ENCODE measurements at places on chromosomes 1 and 21.
A peak's percentile ranks its signal among the peaks of the same experiment; 100 is the strongest.

GRCh38 chr1:202691816-202692215, 18.4 kb downstream of the SYT2 start:
- DNase-seq = peak; percentile 61

- DNase-seq = no peak
Measured at GRCh38 chr21:45607021-45607908, 36.3 kb upstream of the PCBP3 start.

DNA sequence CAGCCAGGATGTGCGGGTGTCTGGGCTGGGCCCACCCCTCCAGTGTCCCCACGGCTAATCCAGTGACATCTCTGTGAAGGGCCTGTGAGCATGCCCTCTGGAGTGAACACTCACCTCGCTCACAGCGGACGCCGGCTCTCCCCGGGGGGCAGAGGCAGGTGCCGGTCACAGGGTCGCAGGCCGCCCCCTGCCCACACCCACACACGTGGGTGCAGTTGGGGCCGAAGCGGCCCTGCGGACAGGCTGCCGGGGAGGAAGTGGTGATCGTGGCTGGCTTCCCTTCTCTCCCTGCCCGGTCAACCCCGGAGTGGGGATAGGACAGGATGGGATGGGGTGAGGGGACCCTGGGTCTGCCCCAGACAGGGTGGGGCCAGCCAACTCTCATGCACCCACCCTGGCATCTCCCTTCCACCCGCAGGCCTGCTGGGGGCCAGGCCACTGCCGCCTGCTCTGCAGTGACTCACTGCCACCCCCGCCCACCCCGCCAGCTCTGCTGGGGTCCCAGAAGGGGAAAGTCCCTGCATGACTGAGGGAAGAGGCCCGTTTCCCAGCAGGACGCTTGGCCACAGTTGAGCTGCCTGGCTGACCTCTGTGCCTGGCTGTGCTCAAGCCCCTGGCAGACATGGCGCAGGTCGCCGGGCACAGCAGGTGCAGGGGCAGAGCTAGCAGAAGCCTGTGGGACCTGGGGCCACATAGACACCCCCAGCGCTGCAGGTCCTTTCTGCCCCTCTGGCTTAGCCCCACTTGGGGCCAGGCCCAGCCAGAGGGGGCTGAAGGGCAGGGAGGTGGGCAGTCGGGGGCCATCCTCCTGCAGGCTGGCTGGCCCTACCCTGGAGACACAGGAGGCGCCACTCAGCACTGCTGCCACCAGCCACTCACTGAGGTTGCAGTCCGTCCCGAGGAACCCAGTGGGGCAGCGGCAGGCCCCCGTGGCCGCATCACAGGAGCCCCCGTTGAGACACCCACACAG, 41.6 kb downstream of the ARHGEF16 start:
- no peak for DNase-seq

DNA sequence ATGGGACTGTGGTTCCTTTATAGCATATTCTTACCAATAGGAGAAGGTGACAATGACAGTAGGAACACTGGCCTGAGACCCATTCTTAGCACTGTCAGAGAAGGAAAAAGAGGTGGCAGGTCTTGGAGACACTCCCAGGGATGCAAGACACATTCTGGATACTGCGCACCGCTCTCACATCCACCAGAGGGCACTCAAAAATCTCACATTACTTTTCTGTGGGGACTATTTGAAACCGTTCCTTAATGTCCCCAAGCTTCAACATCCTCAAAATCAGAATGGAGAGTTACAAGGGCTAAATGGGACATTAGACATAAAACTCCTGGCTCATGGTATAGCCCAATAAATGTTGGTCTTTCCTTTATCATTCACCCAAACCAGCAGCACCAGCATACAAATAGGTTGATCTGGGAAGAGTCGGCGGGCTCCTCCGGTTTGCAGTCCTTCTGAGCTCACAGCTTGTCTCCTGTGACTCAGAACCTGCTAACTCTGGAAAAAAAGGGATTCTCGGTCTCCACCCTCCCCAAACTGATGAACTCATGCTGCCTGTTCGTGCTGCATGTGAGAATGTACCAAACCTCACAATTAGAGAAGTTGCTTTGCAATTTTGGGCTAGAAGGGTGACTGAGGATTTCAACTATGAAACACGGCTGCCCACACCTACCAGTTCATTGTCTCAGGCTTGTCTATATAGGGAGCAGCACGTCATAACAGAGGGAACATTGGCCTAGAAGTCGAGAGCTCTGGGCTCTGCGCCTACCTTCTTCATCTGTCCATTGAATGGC, 40.2 kb downstream of the IL12RB2 start:
- DNase-seq = peak; percentile 89

- no peak for DNase-seq
Measured at GRCh38 chr21:36437745-36438128, 42.2 kb downstream of the CLDN14 start.

DNA sequence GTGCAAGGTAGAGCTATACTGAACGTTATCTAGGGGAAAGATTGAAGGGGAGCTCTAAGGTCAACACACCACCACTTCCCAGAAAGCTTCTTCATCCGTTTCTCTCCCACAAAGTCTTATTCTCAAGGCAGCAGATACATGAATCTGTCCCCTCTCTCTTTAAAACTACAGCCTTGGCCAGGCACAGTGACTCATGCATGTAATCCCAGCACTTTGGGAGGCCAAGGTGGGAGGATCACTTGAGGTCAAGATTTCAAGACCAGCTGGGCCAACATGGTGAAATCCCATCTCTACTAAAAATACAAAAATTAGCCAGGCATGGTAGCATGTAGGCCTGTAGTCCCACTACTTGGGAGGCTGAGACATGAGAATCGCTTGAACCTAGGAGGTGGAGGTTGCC, 8.1 kb downstream of the CYP4X1 start:
- no peak for DNase-seq

DNA sequence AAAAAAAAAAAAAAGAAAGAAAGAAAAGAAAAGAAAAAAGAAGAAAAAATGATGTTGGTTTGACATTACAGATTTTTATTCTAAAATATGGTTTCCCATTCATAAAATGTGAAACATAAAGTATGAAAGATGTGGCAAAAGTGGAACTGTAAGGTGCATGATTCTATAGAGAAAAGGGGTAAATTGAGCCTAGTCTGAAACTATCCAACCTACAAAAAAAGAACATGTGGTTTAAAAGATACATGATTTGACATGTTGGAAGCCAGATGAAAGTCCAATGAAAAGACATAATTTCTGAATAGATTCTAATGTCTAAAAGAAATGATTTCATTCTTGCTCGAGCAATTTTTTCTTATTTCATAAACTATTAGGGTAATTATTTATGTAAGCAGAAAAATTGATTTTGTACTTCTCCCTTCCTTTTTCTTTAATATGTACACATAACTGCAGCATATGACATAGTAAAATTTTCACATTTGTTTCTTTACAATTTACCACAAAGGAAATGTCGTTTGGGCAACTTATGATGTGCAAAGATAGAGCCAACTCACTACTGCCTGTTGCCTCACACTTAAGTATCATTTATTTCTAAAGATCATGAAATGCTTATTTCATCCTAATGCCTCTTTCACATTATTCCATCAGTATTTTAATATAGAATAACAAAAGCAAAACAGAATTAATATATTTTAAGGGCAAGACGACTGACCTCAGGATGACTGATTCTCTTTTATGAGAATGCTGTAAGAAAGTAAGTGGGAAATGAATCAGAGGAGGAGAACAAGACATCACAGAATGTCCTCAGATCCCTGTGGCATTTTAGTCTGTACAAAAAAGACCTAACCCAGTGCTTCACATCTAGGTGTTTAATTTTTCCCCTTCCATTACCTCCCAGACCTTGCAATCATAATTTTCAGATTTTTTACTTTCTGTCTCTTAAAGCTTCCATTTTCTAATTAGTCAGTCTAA, 165.8 kb upstream of the HMCN1 start:
- DNase-seq = no peak

GRCh38 chr1:159965263-159965662, 11.2 kb upstream of the SLAMF9 start:
- DNase-seq = no peak

GRCh38 chr1:202590975-202591411, 119.3 kb downstream of the SYT2 start:
- DNase-seq = no peak

DNA sequence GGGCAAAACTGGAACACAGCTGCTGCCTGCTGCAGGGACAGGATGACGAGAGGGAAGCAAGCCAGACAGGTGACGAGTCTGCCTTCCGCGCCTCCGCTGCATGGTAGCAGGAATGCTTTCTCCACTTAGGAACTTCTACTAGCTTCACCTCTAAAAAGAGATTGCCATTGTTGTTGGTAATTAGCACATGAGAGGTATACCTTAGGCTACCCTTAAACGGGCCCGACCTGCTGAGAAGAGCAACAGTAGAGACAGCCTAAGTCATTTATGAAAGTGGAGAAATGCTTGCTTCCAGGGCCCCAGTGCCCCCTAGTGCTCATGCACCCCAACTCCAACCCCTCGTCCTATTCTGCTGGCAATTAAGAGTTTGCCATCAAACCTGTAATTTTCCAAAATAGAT, 96.9 kb upstream of the AKT3 start:
- no peak for DNase-seq

GRCh38 chr1:229068270-229068987, 202.5 kb upstream of the RAB4A start:
- no peak for DNase-seq

- DNase-seq = no peak
Measured at GRCh38 chr1:209462433-209462832, 121.1 kb upstream of the CAMK1G start.

GRCh38 chr1:69175053-69175452, 392.7 kb upstream of the LRRC7 start:
- no peak for DNase-seq

DNA sequence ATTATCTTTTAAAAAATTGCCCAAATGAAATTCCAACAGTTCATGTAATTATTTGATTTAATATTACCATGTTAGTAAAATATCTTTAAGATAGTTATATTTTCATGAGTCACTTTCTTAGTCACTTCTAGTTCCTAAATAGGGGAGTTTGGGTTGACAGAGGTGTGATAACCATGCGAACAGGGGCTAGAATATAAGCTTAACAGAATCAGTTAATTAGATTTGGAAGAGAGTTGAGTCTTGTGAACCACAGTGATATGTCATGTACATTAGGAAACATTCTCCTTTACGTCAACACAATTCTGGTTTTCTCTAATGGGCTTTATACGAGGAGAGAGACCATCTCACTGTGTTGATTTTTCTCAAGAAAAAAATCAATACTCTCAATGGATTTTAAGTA, 64.8 kb upstream of the ZNF281 start:
- DNase-seq = no peak

DNA sequence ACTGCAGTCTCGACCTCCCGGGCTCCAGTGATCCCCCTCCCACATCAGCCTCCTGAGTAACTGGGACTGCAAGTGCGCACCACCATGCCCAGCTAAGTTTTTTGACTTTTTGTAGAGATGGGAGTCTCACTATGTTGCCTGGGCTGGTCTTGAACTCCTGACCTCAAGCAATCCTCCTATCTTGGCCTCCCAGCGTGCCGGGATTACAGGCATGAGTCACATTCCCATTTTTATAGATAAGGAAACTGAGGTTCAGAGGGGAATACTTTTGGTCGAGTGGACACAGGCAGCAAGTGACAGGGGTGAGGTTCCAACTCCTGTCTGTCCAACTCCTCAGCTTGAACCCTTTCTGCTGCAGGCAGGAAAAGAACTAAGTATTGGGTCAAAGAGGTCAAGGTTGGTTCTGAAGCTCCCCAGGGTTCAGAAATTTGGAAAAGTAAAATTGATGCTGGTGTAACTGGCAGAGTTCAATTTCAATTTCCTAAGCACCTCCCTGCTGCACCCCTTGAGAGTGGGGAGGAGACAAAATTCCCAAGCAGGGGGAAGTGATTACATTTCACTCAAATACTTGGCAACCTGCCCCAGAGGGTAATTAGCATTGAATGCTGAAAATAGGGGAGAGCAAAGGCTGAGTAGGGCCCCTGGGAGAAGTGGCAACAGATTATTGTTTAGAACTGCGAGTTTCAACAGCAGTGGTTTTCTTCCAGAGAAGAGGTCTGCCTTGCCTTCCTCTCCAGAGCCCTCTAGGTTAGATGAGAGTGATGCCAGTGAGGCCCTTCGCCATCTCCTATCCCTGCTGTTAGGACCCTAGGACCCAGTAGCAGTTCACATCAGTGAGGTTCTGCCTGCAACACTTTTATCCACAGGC, 17.5 kb upstream of the ALPL start:
- peak; percentile 92 for DNase-seq

- no peak for DNase-seq
Measured at GRCh38 chr1:121417325-121417923, 232.6 kb downstream of the SRGAP2C start.

DNA sequence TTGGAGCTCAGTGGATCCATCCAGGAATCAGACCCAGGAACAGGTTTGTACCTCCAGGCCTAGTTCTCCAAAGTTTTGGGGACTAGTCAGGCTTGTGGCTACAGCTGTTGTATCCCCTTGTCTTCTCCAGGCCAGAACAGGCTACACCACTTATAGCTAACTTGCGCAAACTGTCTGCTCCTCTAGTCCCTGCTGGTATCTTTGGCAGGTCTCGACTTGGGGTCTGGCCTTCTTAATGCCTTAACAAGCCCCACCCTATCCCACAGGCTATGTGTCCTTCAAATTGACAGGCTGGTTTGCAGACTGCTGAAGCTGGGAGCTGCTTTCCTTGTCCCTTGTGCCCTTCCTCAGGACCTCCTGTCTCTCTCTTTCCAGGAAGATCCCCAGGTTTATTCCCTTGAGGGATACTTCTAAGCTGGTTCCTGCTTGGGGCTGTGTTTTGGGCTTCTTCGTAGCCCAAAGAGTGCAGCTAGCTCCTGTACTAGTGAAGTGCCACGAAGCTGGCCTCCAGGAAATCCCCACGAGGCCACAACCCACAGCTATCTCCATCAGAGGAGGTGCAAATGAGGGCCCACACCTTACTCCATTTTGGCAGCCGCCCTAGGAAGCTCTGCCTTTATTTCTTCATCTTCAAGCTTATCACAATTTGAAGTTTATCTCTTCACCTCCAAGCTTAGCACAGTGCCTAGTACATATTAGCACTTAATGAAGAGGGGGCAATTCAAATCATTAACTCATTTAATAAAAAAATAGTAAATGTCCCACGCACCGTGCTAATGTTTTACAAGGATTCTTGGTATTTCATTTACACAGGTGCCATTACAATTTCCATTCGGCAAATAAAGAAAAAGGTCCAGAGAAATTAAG, 683 bp upstream of the DMAP1 start:
- DNase-seq = no peak

GRCh38 chr1:176178316-176178715, 28.8 kb downstream of the COP1 start:
- no peak for DNase-seq

DNA sequence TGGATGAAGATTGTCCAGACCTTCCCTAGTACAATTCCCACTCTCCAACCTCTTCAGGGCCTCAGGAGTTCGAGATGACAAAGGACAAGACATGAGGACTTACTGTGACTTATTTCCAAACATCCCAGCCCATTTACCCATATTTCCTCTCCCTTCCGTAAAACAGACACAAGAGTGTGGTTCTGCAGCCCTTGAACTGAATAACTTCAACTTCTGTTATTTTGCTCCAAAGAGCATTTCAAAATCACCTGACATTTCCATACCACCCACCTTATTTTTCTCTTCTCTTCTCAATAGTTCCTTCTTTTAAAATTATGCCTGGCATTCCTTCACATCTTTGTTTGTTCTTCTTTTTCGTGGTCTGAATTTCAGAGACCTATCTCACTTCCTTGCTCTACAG, 8.7 kb upstream of the OR10K2 start:
- no peak for DNase-seq

All from NCI-H1105 treated with DMSO at 0.1 percent for 48 hours (cell line).